ENCODE measurements at places on chromosomes 13 and 19.

GRCh38 chr13:96216543-96216942 lies 126.6 kb downstream of the HS6ST3 start:
- DNase-seq, result no peak

- DNase-seq, result no peak
Observed at GRCh38 chr13:39590466-39591036, 12.4 kb downstream of the LHFPL6 start.

DNA sequence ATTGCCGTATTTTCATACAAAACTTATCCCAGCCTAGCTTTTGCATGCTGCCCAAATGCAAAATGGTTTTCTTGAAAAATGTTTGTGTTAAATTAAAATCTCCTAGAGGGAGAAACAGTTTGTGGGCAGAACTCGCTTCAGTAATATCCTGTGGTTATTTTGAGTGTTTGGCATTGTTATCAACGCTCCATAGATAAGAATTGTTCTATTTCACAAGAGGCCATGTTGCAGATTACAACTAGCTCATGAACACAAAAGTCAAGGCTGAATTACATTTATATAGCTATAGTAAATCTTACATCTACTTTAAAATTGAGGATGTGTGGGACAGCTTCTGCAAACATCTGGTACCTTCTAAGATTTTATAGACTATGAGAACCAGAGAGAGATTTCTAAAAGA lies 447.9 kb downstream of the DCT start:
- DNase-seq, result no peak

GRCh38 chr13:40984668-40985366 lies 34.3 kb downstream of the ELF1 start:
- peak; percentile 31 for DNase-seq

- no peak for DNase-seq
Observed at GRCh38 chr13:83220241-83220640, 662.0 kb downstream of the SLITRK1 start.

DNA sequence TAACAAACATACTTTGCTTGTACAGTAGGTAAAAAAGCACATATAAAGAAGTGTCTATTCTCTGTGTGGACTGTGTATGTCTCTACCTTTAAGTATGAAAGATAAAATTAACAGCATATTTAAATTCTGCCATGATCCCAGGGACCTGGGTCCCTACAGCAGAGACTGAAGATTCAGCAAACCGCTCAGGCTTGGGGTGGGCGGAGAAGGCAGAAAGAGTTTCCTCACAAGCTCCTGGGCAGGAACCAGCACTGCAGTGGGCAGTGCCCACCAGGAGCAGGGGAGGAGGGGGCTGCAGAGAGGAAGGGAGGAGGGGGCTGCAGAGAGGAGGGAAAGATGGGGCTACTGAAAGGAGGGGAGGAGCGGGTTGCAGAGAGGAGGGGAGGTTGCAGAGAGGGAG lies 44.6 kb upstream of the GRTP1 start:
- DNase-seq, result no peak

GRCh38 chr13:80604098-80604497 lies 263.2 kb upstream of the SPRY2 start:
- no peak for DNase-seq

DNA sequence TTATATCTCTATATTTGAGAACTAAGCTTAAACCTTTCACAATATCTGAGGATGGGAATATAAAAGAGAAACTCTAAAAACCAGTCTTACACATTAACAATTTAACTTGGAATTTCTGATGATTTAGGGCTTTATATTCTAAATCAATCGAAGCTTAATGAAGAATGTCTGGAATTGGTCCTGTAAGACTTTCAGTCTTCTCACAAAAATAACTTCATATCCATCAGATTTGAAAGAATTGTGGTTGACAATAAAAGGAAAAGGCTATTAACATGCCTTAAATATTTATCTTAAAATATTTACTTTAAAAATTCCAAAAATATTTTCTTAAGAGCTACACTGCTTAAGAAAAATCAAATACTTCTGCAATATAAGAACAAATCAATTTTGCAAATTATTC lies 27.3 kb downstream of the MYCBP2 start:
- DNase-seq, result no peak

DNA sequence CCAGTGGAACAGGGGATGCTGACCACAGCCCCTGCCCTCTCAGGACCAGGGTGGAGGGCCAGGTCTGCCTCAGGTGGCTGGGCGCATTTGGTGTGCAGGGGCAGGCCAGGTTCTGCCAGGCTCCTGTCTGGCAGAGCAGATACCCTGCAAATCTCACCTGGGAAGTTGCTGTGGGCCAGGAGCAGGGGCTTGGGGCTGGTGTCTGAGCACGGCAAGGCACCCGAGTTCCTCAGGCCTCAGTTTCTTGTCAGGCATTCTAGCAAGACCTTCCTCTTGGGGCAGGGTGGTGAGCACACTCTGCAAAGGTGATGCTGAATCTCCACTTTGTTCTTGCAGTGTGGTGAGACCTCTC lies 1.1 kb downstream of the CRTC1 start:
- DNase-seq, result no peak

DNA sequence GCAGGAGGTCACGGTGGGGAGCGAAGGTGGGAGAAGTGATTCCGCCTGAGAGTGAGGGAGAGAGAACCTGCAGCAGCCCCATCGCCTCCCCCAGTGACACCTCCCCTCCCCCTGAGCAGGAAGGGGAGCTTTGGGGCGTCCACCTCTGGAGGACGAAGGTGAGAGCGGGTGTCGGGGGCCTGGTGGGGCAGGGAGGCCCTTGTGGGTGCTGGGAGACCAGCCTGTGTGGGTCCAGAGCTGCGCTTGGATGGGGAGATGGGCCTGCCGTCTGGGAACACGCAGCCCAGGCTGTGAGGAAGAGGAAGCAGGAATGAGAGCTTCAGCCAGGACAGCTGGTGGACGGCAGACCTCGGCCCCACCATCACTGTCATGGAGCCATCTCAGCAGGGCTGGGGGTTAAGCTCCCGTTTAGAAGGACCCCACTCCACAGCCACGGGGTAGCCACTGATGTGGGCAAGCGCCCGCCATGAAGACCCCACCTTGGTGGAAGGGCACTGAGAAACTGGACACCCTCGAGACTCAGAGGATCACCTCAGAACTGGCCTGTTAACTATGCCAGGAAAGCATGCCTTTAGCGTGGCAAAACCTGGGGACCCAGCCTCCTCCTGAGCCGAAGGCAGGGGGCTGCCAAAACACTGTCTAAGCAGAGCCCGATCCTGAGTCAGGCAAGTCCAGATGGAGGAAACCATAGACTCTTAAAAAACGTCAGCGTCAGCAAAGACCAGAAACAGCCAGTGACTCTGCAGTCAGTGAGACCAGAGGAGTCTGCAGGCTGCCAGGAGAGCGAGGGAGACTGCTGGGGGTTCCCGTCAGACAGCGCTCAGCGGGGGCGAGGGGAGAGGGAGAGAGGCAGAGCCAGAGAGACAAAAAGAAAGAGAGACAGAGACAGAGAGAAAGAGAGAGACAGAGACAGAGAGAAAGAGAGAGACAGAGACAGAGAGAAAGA lies 6.4 kb upstream of the PROZ start:
- no peak for DNase-seq

GRCh38 chr13:41509971-41510370 lies 52.6 kb downstream of the RGCC start:
- no peak for DNase-seq

DNA sequence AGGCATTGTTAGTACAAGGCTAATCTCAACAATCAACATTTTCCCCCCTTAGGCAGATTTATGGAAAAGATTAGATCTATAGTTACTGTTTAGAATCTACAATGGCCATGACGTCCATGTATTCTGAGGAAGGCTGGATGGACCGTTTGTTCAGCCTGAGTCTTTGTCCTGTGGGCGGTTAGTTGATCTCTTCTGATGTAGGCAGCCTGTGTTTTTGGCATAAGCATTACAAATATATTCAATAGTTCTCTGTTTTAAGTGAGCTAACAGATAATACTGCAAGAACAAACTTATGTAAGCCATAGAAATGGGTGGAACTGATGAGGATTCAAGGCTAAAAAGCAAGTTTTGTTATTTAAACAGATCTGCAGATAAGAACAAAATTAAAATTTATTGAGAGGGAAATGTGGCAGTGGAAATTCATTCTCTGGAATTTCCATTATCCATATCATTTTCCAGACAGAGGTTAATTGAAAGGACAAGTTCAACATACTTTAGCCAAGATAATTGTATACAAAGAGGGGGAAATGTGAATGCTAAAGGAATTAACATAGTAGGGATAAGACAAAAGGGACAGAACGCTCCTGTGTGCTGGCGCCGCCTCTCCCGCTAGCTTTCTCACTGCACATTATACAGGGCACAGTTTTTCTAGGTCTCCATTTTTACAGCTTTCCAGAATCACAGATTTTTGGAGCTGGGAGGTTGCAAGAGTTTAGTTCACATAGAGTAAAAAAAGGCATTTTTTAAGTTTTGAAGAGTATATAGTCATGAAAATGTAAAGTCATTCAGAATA lies 48.6 kb downstream of the FAM124A start:
- no peak for DNase-seq

DNA sequence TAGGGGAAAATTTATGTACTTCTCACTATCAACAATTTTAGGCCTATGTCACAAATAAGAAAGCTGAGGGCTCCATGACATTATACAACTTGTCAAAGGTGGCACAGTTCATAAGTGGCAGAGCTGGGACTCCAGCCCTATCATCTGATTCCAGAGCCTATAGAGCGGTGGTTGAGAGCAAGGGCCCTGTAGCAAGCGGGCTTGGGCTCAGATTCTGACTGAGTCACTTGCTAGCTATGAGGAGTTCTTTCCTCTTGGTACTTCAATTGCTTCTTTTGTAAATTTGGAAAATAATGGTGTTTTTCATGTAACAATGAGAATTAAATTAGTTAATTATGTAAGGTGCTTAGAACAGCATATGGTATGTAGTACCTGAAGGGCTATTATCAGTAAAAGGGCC lies 28.7 kb upstream of the FAM216B start:
- DNase-seq, result no peak

DNA sequence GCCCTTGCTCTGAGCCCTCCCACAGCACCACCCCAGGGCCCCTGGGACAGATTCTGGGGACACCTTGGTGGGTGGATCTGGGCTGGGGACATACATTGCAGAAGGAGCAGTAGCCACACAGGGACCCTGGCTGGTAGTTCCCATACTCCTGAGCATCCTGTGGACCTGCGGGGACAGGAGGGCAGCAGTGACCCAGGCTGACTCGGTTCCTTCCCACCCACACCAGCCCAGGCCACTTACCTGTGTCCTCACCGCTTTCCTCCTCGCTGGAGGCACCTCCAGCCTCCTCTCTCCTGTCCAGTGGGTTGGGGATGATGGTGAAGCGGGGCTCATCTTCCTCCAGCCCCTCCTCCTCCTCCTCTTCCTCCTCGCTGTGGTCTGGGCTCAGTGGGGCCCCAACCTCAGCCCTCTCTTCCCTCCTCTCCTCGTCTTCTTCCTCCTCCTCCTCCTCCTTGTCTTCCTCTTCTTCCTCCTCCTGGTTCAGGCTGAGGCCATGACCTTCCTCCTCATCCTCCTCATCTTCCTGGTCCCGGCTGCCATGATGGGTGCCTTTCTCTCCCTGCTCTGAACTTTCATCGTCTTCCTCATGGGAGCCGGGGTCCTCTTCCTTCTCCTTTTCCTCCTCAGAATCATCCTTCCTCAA lies 1.9 kb downstream of the HRC start:
- DNase-seq, result no peak

DNA sequence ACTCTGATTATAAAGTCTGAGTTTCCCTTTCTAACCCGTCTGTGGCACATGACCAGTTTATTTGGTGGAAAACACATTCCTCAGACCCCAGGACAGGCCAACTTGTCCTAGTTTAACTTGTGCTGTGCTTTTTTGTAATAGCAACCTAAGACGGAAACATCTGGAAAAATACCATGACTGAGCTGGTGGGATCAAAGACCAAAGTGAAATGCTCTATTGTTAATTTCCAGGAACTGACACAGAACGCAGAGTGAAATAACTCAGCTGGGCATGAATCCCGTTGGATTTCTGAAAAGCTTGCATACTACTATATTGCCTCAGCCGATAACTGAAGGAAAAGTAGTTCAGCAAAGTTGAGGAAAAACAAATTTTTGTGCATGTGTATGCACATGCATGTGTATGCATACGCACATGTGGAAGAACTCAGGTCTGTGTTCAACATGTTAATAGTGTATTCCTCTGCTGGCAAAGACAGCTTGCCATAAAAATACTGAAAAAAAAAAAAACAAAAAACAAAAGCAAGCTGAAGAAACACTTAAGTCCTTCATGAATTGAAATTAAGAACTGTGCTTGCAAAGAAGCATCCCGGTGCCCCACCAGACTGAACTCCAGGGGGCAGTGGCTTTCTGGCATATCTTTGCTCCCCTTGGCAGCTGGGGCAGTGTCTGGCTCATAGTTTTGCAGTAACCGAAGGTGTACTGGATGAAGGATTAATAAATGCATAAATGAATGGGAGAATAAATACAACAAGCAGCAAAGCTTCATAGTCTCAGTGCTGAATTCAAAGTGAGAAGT lies 187.8 kb downstream of the LHFPL6 start:
- no peak for DNase-seq

- DNase-seq, result peak; percentile 81
Observed at GRCh38 chr19:53394522-53394973, 401 bp upstream of the ZNF765 start.

- DNase-seq, result no peak
Observed at GRCh38 chr19:18014197-18014596, 6.2 kb downstream of the ARRDC2 start.

DNA sequence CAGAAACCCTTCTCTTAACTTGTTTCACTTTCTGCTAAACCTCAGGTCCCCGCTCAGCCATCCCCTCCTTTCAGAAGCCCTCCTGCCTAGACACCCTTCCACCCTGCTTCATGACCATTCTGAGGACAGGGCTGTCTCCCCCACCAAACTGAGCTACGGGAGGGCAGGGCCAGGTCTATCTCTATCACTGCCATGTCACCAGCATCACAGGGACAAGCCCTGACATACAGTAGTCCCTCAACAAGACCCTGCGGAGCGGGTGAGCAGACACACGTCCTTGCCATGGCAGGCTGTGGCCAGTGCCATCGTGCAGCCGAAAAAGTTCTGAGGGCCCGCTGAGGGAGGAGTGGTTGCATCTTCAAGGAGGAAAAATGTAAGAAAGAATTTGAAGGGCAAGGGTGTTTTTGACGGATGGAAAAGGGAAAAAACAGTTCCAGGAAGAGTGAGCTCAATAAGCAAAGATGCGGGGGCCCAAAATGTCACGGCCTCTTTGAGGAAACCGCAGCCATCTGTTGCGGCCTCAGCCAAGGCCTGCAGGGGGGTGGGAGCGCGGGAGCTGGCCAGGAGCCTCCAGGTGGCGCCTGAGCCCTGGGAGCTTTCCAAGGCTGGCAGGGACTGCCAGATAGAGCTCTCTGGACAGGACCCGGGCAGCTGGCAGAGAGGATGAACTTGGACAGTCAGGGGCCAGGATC lies 8.1 kb downstream of the PTGIR start:
- peak; percentile 53 for DNase-seq

GRCh38 chr19:41548954-41549688 lies 26.8 kb upstream of the CEACAM21 start:
- no peak for DNase-seq

Measured in trophoblast cell (in vitro differentiated cells and primary cell).